ENCODE measurements at places on chromosomes 2 and 18.

DNA sequence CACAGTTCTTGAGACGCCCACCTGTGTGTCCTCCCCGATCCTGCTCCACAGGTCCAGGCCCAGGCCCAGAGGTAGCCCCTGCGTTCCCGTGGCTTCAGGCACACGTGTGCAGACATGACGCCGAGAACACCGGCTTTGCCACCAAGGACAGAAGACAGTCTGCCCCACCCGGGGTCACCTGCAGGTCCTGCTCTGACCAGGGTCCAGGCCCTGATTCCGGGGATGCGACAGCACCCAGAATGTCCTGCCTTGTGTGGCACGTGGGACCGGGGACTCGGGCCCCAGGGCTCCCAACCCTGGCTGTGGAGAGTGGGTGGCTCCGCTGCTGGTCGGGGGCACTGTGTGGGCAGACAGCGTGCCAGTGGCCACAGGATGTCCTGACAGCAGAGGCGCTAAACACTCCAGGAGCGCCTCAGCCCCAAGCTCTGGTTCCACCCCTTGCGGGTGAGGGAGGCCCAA is 36.9 kb downstream of the ADI1 start:
- DNase-seq = no peak

DNA sequence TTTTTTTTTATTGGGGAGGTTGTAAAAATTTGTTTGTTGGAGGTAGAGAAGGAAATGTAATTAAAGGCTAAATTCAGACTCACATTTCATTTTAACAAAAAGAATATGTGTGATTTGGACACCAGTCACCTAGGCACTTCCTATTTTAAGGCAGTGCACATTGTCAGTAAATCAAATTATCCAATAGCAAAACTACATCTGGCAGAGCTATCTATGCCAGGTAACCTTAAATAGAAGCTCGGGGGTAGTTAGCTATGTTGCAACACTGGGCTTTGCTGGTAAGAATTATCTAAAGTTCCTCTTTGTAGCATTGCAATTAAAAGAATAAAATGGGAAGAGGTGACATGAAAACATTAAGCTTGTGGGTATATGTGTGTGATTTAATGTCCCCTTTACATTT is 1064.4 kb upstream of the ZEB2 start:
- DNase-seq = no peak

- DNase-seq = no peak
Measured at GRCh38 chr2:197559681-197560080, 43.8 kb downstream of the MOB4 start.

DNA sequence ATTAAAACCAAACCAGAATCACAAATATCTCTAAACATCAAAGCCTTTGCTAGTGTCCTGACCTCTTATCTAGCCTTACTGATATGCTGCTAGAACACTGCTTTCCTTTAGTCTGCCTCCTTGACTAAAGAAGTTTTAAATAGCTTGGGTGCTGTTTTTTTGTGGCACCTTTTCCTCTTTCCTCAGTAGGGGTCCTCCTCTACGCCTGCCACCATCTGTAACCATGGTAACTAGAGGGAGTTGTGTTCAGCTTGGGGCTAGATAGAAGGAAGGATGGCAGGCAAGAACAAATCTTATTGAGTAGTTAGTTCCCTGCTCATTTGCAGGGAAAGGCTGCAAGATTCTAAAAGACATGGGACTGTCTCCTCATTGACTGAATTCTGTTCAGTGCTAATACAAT is 86.0 kb downstream of the TAF4B start:
- DNase-seq = no peak

DNA sequence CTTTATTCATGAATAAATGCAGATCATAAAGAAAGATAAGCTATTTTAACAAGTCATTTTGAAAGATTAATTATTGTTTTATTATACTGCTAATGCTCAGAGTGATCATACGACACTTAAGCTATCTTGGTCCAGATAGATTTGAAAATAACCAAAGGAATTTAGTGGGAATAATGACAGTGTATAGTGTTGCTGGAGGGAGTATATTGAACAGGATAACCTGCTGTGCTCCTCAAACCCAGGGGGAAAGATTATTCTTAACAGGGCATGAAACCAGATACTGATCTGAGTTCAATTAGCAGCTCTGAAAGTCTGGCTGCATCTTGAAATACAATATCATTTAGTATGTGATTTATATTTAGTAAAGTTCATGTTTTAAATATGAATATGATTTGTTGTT is 216.3 kb upstream of the ITGA4 start:
- DNase-seq = no peak

DNA sequence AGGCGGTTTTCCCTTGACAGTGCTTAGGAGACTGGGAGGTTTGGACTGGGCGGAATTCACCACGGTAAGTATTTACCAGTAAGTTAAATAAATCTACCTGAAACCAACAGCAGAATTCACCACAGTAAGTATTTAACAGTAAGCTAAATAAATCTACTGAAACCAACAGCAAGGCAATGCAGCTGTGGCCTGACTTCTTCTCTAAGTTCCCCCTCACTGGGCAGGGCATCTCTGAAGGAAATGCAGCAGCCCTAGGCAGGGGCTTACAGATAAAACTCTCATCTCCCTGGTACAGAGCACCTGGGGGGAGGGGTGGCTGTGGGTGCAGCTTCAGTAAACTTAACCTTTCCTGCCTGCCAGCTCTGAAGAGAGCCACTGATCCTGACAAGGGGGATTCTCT is 432.5 kb upstream of the LRRTM1 start:
- no peak for DNase-seq

DNA sequence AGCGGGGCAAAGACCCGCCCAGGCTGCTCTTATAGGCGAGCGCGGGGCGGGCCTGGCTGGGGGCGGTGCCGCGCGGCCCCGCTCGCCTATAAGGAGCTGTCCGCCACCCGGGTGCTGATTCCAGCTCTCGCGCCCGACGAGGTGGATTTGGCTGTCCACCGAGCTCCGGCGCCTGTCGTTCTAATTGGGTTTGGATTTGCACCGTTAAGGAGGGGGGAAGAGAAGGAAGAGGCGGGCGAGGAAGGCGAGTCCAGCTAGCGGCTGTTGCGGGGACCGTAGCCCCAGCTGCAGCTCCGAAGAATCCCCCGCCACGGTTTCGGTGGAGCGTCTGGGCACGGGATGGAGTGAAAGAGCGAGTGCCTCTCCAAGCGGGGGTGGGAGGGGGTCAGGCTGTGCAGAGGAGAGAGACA is at the start of gene CNTNAP5:
TSS of gene CNTNAP5 (plus strand) at position 117 of the 410 bp plus-strand sequence. CDS start 364 bp downstream, outside the sequence.
- DNase-seq = no peak

- DNase-seq = no peak
Measured at GRCh38 chr2:166343467-166343866, 32.3 kb downstream of the SCN9A start.

- DNase-seq = no peak
Measured at GRCh38 chr2:102283996-102284395, 27.4 kb upstream of the IL1RL1 start.

Data from activated T-cell treated with anti-CD3 and anti-CD28 coated beads for 24 hours (primary cell).